ENCODE measurements at places on chromosomes 2 and 18.

DNA sequence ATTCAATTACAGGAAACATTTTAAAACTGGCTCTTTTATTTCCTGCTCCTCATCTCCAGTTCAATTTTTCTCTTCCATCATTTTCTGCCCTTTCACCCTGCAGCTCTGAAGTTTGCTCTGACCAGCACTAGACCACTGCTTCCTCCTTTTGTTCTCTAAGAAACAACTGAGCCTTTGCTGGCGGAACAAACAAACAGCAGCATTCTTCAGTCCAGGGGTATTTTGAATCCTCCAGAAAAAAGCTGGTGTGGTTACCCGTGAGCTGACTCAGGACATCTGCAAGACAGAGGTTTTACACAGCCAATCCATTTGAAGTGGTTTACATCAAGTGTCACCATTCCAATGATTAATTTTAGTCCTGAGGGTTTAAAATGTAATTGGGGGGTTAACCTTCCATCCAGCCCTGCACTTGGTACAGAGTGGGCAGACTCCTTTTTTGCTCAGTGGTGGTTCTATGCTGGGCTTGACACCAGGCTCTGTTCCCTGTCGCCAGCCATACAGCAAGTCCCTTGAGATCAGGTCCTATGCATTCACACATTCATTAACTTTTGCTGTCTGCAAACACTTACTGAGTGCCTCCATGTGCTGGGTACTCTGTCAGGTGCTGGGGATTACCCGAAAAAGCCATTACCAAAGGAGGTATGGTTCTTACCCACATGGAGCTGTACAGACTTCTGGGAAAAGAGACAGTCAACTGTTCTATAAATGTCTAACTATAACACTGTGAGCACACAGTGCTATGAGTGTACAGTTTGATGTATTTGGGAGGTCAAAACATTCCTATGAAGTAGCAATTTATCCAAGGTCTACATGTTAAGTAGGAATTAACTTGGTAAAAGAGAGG, 909.4 kb upstream of the GYPC start:
- DNase-seq = no peak

DNA sequence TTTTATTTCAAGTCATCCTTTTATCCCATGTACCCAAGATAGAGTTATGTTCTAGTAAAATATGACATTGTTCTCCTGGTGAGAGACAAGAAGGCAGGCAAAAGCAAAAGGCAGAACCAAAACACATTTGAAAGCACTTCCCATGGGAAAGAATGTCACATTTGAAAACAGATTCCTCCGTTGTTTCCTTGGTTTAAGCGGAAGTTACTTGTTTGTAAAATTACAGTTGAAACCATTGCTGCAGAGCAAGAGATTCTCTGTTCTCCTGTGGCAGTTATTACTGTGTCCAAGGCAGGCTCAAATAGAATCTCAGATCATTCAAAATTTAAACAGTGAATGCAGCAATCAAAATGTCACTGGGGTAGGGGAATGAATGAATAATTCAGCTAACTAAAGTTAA, 149.6 kb downstream of the MTCL1 start:
- DNase-seq = no peak

GRCh38 chr2:132941296-132942020, 271.5 kb upstream of the LYPD1 start:
- no peak for DNase-seq

GRCh38 chr2:84556190-84556589, 39.9 kb downstream of the DNAH6 start:
- no peak for DNase-seq

- DNase-seq = no peak
Observed at GRCh38 chr2:48510329-48510728, 19.6 kb upstream of the STON1 start.
